Naive thymus-derived CD8-positive, alpha-beta T cell (primary cell): ENCODE measurements at places on chromosomes 5 and 9. TPM values are rescaled to one million over a fixed set of nuclear protein-coding genes. Genes with fewer than 3 reads are reported as not detected.
A peak's percentile ranks its signal among the peaks of the same experiment; 100 is the strongest.

Gene NDFIP1
- 125 TPM for total RNA-seq

Gene ELOVL7
- not detected for total RNA-seq

Gene TBCA
- 142 TPM for total RNA-seq

Gene TGFBI
- 8.9 TPM for total RNA-seq

Gene CTXN3
- total RNA-seq: not detected

GRCh38 chr5:133569347-133569746, 43.0 kb downstream of the FSTL4 start:
- H3K27me3 ChIP-seq: peaks cover 29% of the 10 kb centered on the region
- DNase-seq: no peak
- no peaks in the 10 kb centered on the region for H3K4me1 ChIP-seq
- no peak overlapping the region for H3K4me3 ChIP-seq
- H3K27ac ChIP-seq: no peak overlapping the region

GRCh38 chr5:177124486-177124991, 9.0 kb upstream of the NSD1 start:
- H3K4me3 ChIP-seq: no peak overlapping the region
- H3K27ac ChIP-seq: no peak overlapping the region
- no peaks in the 10 kb centered on the region for H3K36me3 ChIP-seq
- peaks cover 16% of the 10 kb centered on the region for H3K4me1 ChIP-seq
- no peaks in the 10 kb centered on the region for H3K27me3 ChIP-seq

GRCh38 chr5:149667829-149668330, 62.2 kb upstream of the PPARGC1B start:
- no peaks in the 10 kb centered on the region for H3K4me1 ChIP-seq
- DNase-seq: no peak
- peaks cover 1% of the 10 kb centered on the region for H3K27me3 ChIP-seq
- no peak overlapping the region for H3K4me3 ChIP-seq

GRCh38 chr5:4366628-4367027, 771.0 kb downstream of the IRX1 start:
- H3K27me3 ChIP-seq: no peaks in the 10 kb centered on the region
- H3K4me3 ChIP-seq: no peak overlapping the region

- peak overlapping the region; percentile 31 for H3K27ac ChIP-seq
- peaks cover 13% of the 10 kb centered on the region for H3K36me3 ChIP-seq
- no peak overlapping the region for H3K4me3 ChIP-seq
- H3K27me3 ChIP-seq: no peaks in the 10 kb centered on the region
- no peaks in the 10 kb centered on the region for H3K4me1 ChIP-seq
- DNase-seq: no peak
These were observed 51.4 kb upstream of the CKMT2 start for GRCh38 chr5:81181576-81182316.

DNA sequence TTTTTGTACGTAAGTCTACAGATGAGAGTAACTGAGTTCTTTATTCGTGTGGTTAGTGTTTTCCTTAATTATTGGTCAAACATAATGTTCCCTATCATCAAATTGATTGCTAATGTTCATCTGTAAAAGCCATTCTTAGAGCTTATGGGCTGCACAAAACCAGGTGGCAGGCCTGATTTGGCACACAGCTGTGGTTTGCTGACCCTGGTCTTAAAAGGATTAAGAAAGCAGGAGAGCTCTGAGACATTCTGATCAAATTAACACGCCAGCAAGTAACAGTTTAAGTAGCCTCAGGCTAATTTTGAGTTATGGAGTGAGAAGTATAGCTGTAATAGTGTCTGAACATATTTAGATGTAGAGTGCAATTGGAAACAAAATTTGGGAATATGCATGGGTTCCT, 63.2 kb downstream of the PRR16 start:
- H3K27me3 ChIP-seq: no peaks in the 10 kb centered on the region
- no peaks in the 10 kb centered on the region for H3K4me1 ChIP-seq
- H3K4me3 ChIP-seq: no peak overlapping the region
- no peak overlapping the region for H3K27ac ChIP-seq
- DNase-seq: no peak
- H3K36me3 ChIP-seq: no peaks in the 10 kb centered on the region

DNA sequence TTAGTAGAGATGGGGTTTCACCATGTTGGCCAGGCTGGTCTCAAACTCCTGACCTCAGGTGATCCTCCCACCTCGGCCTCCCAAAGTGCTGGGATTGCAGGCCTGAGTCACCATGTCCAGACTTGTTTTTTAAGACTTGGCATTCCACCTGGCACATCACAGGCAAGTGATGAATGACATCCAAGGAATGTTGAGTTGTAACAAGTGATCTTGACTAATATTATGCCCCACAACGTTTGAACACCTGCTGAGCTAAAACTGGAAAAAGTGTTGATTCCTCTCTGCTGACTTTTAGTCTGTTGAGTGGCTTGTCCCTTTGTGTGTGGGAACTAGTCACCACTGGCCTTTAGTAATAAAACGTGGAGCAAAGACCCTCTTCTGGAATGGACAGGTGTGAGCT, 54.6 kb downstream of the SUB1 start:
- H3K27me3 ChIP-seq: no peaks in the 10 kb centered on the region
- no peak for DNase-seq
- no peak overlapping the region for H3K27ac ChIP-seq
- no peaks in the 10 kb centered on the region for H3K4me1 ChIP-seq

DNA sequence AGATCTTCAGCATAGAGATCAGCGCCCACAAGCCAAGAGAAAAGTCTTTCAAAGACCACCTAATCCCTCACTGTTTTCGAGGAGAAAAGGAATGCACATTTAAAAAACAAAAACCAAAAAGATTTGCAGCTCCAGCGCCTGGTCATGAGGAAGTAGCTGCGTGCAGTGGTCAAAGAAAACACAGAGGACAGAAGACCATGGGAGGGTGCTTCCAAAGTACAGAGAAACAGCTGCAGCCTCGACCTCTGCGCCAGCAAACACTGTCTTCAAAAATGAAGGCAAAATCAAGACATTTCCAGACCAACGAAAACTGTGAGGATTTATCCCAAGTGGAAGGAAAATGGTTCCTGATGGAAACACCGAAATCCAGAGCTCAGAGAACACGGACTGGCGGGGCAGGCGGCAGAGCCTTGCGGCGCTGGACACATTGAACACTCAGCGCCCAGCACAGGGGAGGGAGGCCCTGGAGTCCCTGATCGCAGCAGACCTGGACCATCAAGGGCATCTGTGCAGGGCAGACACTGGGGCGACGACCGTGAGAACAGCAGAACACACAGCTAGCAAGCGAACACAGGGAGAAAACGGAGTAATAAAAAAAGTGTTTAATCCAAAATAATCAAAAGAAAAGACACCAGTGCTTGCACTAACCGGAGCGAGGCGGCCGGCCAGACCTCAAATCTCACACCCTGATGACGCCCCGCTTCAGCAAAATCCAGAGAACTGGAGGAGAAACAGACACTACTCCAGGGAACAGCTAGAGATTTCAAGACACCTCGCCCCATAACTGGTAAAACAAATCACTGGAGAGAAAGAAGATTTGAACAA, 12.6 kb upstream of the SLC12A7 start:
- no peak overlapping the region for H3K4me3 ChIP-seq
- no peaks in the 10 kb centered on the region for H3K4me1 ChIP-seq
- no peaks in the 10 kb centered on the region for H3K27me3 ChIP-seq
- no peaks in the 10 kb centered on the region for H3K36me3 ChIP-seq

- peaks cover 4% of the 10 kb centered on the region for H3K4me1 ChIP-seq
- H3K27ac ChIP-seq: peak overlapping the region; percentile 15
- DNase-seq: no peak
- no peaks in the 10 kb centered on the region for H3K36me3 ChIP-seq
- no peaks in the 10 kb centered on the region for H3K27me3 ChIP-seq
These were observed 83.5 kb upstream of the BOD1 start for GRCh38 chr5:173699966-173700365.

GRCh38 chr9:95116808-95117204, 200.7 kb downstream of the FANCC start:
- H3K27me3 ChIP-seq: no peaks in the 10 kb centered on the region
- no peak for DNase-seq
- no peaks in the 10 kb centered on the region for H3K4me1 ChIP-seq

- no peak overlapping the region for H3K27ac ChIP-seq
- H3K4me1 ChIP-seq: peaks cover 36% of the 10 kb centered on the region
- H3K4me3 ChIP-seq: peak overlapping the region; percentile 9
These were observed 54.6 kb upstream of the MAP3K1 start for GRCh38 chr5:56760723-56761122.

GRCh38 chr5:73268826-73269225, 95.8 kb downstream of the TMEM174 start:
- H3K27ac ChIP-seq: no peak overlapping the region
- no peaks in the 10 kb centered on the region for H3K4me1 ChIP-seq
- no peak for DNase-seq
- H3K27me3 ChIP-seq: peaks cover 53% of the 10 kb centered on the region
- no peak overlapping the region for H3K4me3 ChIP-seq

- H3K4me3 ChIP-seq: no peak overlapping the region
- DNase-seq: no peak
- no peaks in the 10 kb centered on the region for H3K4me1 ChIP-seq
- H3K36me3 ChIP-seq: no peaks in the 10 kb centered on the region
These were observed 192.8 kb downstream of the MED10 start for GRCh38 chr5:6185574-6185973.

DNA sequence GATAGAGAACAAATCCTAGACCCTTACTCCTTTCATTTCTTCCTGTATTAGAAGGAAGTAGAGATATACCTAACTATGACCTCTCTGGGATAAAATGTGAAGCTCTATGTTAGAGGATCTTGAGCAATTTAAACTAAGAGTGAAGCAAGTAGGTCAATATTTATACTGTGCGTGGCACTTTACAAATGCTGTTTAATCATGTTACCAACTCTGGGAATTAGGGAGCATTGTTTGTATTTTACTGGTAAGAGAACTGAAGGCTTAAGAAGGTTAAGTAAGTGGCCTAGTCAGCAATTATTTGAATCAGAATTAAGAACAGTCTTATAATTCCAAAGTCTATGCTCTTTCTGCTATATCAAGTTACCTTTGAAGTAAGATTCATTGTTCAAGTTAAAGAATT, 12.0 kb downstream of the TNC start:
- no peak overlapping the region for H3K27ac ChIP-seq
- no peaks in the 10 kb centered on the region for H3K36me3 ChIP-seq
- H3K4me1 ChIP-seq: no peaks in the 10 kb centered on the region
- H3K4me3 ChIP-seq: no peak overlapping the region
- no peak for DNase-seq

DNA sequence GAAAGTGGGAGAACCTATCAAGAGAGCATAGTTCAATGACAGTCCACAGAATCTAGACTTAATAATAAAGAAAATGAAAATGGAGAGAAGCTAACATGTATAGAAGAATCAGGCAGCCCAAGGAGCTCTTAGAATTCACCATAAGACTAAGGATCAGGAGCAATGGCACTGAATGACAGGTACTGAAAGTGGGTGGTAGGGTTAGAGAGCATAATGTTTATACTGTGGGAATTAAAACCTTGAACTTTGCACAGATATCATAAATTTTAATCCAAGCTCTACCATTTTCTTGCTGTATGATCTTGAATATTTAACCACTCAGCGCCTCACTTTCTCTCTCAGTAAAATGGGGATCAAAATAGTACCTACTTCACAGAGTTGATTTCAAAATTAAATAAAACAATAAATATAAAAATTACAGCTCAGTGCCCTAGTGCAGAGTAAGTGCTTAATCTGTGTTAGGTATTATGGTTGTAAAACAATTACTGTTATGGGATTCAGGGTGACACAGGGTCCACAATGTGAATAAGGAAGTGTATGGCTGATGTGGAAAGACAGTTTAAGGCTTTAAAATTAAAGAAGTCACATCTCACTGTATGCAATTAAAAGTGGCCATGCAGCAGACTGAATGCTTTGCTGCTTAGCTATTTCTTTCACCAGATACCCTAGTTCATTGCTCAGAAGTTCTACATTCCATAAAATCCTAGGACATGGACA, 319.8 kb downstream of the HINT1 start:
- no peak for DNase-seq
- peaks cover 9% of the 10 kb centered on the region for H3K36me3 ChIP-seq
- H3K27ac ChIP-seq: no peak overlapping the region
- H3K27me3 ChIP-seq: peaks cover 13% of the 10 kb centered on the region
- H3K4me3 ChIP-seq: no peak overlapping the region
- no peaks in the 10 kb centered on the region for H3K4me1 ChIP-seq

DNA sequence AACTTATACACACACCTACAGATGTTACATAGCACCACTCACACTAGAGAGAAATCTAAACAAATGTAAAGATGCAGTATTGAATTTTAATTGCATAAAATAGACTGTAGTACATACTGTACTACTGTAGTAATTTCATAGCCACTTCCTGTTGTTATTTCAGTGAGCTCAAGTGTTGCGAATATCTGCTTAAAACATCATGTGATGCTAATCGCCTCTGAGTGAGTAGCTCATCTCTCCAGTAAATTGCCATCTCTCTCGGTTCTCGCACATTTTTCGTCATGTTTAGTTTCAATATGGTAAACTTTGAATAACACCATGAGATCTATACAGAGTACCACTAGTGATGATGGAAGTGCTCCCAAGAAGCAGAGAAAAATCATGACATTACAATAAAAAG, 22.0 kb upstream of the ARHGEF28 start:
- H3K4me1 ChIP-seq: no peaks in the 10 kb centered on the region
- DNase-seq: no peak
- peaks cover 14% of the 10 kb centered on the region for H3K27me3 ChIP-seq
- H3K36me3 ChIP-seq: peaks cover 4% of the 10 kb centered on the region
- H3K27ac ChIP-seq: no peak overlapping the region

GRCh38 chr9:37761511-37761910, 7.9 kb downstream of the TRMT10B start:
- no peak for DNase-seq
- no peaks in the 10 kb centered on the region for H3K27me3 ChIP-seq
- no peaks in the 10 kb centered on the region for H3K36me3 ChIP-seq

- H3K27me3 ChIP-seq: peaks cover 11% of the 10 kb centered on the region
- peak overlapping the region; percentile 65 for H3K4me3 ChIP-seq
- H3K36me3 ChIP-seq: no peaks in the 10 kb centered on the region
- H3K4me1 ChIP-seq: peaks cover 13% of the 10 kb centered on the region
- DNase-seq: no peak
These were observed 137.7 kb upstream of the GRIA1 start for GRCh38 chr5:153352685-153353219.

DNA sequence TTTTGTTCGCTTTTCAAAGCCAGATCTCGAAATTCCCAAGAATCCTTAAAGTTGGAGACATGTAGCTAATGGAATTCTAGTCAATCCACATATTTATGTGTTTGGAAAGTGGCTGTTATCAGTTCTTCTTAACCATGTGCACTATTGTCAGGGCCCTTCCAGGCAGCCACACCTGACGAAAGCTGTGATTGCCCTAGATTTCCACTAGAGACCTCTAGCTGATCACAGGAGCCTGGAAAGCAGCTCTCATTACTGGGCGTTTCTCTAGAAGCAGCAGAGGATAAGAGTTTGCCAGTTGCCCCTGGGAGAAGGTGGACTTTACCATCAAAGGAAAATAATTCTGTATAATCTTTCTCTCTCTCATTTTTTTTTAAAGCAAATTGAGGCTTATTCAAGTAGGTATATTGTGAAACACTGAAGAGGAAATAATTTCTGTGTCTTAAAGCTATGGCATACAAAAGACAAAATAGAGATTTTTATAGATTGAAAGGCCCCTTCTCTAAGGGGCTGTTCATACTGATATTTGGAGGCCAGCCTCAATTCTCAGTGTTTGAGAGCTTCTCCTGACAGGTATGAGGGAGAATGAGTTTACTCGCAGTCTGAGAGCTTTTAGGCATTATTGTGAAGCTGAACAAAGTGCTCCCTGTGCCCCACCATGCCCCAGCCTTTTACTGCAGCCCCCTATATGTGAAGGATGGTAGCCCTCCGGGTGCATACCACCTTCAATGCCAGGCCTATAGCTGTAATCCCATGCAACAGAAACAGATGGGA, 405.4 kb upstream of the ACTBL2 start:
- H3K4me1 ChIP-seq: no peaks in the 10 kb centered on the region
- H3K27ac ChIP-seq: peak overlapping the region; percentile 10
- H3K27me3 ChIP-seq: no peaks in the 10 kb centered on the region
- H3K4me3 ChIP-seq: no peak overlapping the region
- no peak for DNase-seq
- H3K36me3 ChIP-seq: no peaks in the 10 kb centered on the region
